Muscle of arm (tissue), 14 donors: ENCODE measurements at places on chromosomes 2 and 18. TPM values are rescaled to one million over a fixed set of nuclear protein-coding genes. Genes with fewer than 3 reads are reported as not detected.

GRCh38 chr2:226213717-226214116, 585.9 kb downstream of the IRS1 start:
- DNase-seq: no peak

Gene REG1A
- not detected for polyA plus RNA-seq

Gene PRKD3
- 37.4 TPM for polyA plus RNA-seq

Gene TXNDC2
- 0.16 TPM for polyA plus RNA-seq

GRCh38 chr2:138209009-138209408, 244.7 kb downstream of the HNMT start:
- DNase-seq: no peak

DNA sequence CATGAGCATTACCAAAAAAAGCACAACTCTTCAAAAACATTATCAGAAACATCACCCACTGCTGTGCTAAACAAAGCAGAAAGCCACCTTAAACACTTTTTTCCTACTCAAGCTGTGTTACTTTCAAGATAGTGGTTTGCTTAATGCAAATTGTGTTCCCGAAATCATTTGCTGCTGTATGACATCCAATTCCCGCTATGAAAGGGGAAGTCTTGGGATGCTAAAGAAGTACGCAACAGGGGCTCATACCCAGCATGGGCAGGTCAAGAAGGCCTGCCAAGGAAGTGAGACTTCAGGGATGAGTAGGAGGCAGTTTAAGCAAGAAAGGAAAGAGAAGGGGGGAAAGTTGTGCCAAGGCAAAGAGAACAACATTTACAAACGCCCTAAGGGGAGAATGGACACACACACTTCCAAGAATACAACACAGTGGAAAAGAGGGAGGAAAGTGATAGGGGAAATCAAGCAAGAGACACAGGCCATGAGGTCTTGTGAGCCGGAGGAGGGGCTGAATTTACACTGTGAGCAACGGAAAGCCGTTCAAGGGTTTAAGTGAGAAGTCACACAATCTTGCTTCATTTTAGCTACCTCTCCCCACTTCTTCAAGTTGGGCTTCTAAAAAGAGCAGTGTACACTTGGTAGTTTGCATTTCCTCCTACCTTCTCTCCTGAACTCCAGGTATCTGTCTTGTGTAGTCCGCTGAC, 4.0 kb downstream of the PTPN2 start:
- DNase-seq: peak; percentile 17

GRCh38 chr2:134449751-134450513, 196.1 kb downstream of the MGAT5 start:
- no peak for DNase-seq

DNA sequence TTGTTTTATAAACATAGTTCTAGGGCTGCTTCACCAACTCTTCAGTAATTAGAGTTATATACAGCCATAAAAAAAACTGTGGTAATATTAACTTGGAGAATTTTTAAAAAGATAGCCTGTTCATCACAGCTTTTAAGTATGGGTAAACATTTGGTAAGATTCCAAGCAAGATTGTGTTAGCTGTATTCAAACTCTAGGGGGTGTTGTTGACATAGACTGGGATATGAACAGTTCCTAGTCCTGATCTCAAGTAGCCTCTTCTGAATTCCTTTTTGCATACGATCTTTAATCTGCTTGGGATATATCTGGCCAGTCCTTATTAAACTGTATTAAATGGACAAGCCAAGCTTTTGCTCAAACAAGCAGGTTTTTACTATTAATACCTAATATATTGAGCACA, 13.4 kb downstream of the NOP58 start:
- DNase-seq: no peak
